Cardiac fibroblast (primary cell): ENCODE measurements at places on chromosomes 13 and 19.

GRCh38 chr19:16041299-16041990 lies 34.9 kb upstream of the TPM4 start:
- peak; percentile 81 for DNase-seq

DNA sequence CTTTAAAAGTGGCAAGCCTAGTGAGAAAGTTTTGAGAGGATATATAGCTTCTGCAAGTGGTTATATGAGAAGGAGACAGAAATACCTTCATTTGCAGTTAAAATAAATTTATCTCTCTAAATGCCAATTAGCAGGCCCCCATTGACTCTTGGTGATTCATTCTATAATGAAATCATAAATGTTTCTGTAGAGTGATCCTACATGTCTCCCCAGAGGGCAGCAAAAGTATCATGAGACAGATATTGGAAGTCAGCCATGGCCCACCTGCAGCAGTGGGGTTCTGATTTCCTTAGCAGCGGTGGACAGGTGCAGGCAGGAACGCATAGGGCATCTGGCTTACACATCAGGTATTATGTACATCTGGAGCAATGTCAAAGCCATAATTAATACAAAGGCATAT lies 385.4 kb upstream of the SLC10A2 start:
- no peak for DNase-seq

GRCh38 chr13:113098162-113098732 lies 7.3 kb upstream of the F7 start:
- peak; percentile 10 for DNase-seq

- no peak for DNase-seq
Measured at GRCh38 chr13:25973085-25973484, 78.7 kb downstream of the SHISA2 start.

DNA sequence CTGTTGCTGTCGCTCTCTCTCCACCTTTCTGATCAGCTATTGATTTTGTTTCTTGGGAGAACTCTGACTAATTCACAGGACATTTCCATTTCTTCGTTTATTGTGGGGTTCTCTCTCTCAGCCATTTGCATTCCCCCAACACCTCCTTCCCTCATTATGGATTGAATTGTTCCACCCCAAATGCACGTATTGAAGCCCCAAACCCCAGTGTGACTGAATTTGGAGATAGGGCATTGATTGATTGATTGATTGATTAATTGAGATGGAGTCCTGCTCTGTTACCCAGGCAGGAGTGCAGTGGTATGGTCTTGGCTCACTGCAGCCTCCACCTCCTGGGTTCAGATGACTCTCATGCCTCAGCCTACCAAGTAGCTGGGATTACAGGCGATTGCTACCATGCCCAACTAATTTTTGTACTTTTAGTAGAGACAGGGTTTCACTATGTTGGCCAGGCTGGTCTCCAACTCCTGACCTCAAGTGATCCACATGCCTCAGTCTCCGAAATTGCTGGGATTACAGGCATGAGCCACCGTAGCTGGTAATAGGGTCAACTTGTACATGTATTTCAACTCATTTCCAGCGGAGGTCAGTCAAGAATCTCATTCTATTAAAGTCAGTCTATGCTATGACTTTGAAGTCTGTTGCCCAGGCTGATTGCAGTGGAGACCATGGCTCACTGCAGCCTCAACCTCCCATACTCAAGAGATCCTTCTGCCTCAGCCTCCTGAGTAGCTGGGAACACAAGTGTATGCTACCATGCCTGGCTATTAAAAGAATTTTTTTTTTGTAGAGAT lies 13.6 kb downstream of the NFILZ start:
- DNase-seq, result no peak
